ENCODE measurements at places on chromosomes 4 and X.

- no peaks in the 10 kb centered on the region for H3K36me3 ChIP-seq
- H3K27me3 ChIP-seq = no peaks in the 10 kb centered on the region
- H3K4me3 ChIP-seq = no peak overlapping the region
Observed at GRCh38 chr4:105107095-105107856, 39.4 kb upstream of the TET2 start.

GRCh38 chr4:88196013-88196365 lies 37.5 kb upstream of the ABCG2 start:
- no peaks in the 10 kb centered on the region for H3K36me3 ChIP-seq
- no peak overlapping the region for H3K27ac ChIP-seq
- H3K4me1 ChIP-seq = no peaks in the 10 kb centered on the region
- no peak for DNase-seq
- H3K27me3 ChIP-seq = no peaks in the 10 kb centered on the region

- no peak overlapping the region for H3K27ac ChIP-seq
- H3K4me3 ChIP-seq = no peak overlapping the region
- H3K4me1 ChIP-seq = no peaks in the 10 kb centered on the region
- H3K27me3 ChIP-seq = no peaks in the 10 kb centered on the region
- no peaks in the 10 kb centered on the region for H3K36me3 ChIP-seq
Observed at GRCh38 chr4:110309675-110310074, 111.3 kb upstream of the ELOVL6 start.

DNA sequence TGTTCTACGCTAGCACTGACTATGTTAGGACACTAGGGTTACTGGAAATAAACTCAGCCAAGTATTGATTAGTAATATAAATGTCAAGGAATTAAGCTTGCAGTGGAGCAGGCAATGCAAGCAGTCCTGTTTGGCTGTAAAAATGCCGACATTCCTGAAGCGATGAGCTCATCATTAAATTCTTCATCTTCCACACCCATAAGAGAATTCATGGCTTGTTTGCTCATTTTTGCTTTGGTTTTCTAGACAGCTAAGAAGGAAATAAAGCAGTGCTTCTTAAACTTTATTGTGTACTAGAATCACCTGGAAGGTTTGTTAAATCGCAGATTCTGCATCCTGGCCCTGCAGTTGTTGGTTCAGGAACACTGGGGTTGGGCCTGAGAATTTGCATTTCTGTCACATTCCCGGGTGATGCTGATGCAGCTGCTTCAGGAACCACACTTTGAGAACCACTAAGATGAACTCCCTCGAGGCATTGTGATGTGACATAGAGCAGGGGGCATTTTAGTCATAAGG lies 17.8 kb downstream of the ANXA3 start:
- H3K36me3 ChIP-seq = no peaks in the 10 kb centered on the region
- no peaks in the 10 kb centered on the region for H3K27me3 ChIP-seq
- H3K4me1 ChIP-seq = peaks cover 13% of the 10 kb centered on the region
- peak; percentile 69 for DNase-seq
- peak overlapping the region; percentile 33 for H3K27ac ChIP-seq

GRCh38 chrX:111490688-111491087 lies 20.8 kb upstream of the SERTM2 start:
- no peak overlapping the region for H3K4me3 ChIP-seq
- H3K4me1 ChIP-seq = no peaks in the 10 kb centered on the region
- no peaks in the 10 kb centered on the region for H3K36me3 ChIP-seq
- no peaks in the 10 kb centered on the region for H3K27me3 ChIP-seq

DNA sequence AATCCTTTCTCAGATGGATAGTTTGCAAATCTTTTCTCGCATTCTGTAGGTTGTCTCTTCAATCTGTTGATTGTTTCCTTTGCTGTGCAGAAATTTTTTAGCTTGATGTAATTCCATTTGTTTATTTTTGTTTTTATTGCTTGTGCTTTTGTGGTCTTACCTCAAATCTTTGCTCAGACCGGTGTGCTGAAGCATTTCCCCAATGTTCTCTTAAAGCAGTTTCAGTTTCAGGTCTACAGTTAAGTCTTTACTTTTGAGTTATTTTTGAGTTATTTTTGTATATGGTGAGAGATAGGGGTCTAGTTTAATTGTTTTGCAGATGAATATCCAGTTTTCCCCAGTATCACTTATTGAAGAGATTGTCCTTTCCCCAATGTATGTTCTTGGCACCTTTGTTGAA lies 18.2 kb upstream of the SLC25A14 start:
- no peak for DNase-seq
- no peaks in the 10 kb centered on the region for H3K4me1 ChIP-seq
- H3K36me3 ChIP-seq = no peaks in the 10 kb centered on the region
- H3K4me3 ChIP-seq = no peak overlapping the region
- H3K27me3 ChIP-seq = no peaks in the 10 kb centered on the region

DNA sequence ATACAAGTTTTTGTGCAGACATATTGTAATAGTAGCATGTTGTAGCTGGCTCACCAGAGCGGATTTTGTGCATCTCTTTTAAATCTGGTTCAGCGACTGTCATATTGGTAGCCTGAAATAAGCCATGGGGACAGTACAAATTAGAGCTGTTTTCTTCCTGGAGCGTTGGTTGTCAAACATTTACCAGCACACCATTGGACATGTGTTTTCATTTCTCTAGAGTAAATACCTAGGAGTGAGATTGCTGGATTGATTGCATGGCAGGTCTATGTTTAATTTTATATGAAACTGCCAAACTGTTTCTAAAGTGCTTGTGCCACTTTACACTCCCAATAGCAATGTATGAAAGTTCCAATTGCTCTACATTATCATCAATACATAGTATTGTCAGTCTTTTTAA lies 2.6 kb upstream of the ARAF start:
- H3K27ac ChIP-seq = no peak overlapping the region
- DNase-seq = no peak
- no peak overlapping the region for H3K4me3 ChIP-seq

- H3K4me1 ChIP-seq = no peaks in the 10 kb centered on the region
- H3K27me3 ChIP-seq = peaks cover 8% of the 10 kb centered on the region
- no peak overlapping the region for H3K4me3 ChIP-seq
- H3K27ac ChIP-seq = no peak overlapping the region
- H3K36me3 ChIP-seq = no peaks in the 10 kb centered on the region
- no peak for DNase-seq
Observed at GRCh38 chr4:41887277-41887676, 48.0 kb upstream of the TMEM33 start.

DNA sequence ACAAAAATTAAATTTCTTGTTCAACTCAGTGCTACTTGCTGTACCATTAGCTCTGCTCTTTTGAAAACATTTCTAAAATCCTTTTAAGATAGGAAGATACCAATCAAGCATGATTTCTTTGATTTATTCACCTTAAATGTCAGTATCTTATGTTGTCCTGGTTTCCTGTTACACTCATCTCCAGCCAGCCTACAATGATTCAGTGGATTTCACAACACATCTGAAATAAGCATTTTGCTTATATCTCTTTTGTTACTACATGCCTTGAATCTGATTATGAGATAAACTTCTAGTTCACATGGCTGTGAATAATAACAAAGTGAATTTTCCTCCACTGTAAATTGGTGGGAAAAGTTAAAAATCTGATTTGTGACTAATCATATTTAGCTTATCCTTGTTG lies 112.5 kb upstream of the BMP3 start:
- H3K36me3 ChIP-seq = no peaks in the 10 kb centered on the region
- no peaks in the 10 kb centered on the region for H3K4me1 ChIP-seq
- no peak overlapping the region for H3K4me3 ChIP-seq
- DNase-seq = peak; percentile 3
- H3K27ac ChIP-seq = no peak overlapping the region

DNA sequence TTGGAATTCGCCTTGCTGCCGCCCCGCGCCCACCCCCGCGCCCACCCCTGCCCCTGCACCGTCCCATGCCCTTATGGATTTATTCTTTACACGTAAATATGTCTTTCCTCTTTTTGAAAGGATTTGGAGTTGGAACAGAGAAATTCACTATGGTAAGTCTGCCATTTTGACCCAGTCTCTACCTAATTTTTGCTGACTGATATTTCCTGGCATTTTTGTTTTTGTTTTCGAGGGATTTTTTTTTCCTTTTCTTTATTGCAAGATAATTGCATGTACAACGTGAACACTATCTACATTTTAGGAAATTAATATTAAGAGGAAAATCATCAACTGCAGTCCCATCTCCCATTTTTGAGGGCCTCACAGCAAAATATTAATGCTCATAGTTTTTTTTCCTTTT lies 468 bp upstream of the SPIN2B start:
- H3K27me3 ChIP-seq = no peaks in the 10 kb centered on the region
- peak overlapping the region; percentile 79 for H3K4me3 ChIP-seq
- no peaks in the 10 kb centered on the region for H3K36me3 ChIP-seq

GRCh38 chr4:7854216-7854615 lies 85.4 kb downstream of the AFAP1 start:
- no peak for DNase-seq
- no peak overlapping the region for H3K27ac ChIP-seq
- H3K4me3 ChIP-seq = no peak overlapping the region
- no peaks in the 10 kb centered on the region for H3K27me3 ChIP-seq
- peaks cover 9% of the 10 kb centered on the region for H3K4me1 ChIP-seq
- H3K36me3 ChIP-seq = peaks cover 19% of the 10 kb centered on the region

- no peaks in the 10 kb centered on the region for H3K27me3 ChIP-seq
- H3K4me1 ChIP-seq = no peaks in the 10 kb centered on the region
- DNase-seq = no peak
Observed at GRCh38 chrX:136689436-136689835, 41.5 kb downstream of the CD40LG start.

GRCh38 chrX:47576021-47576898 lies 6.0 kb upstream of the TIMP1 start:
- no peaks in the 10 kb centered on the region for H3K27me3 ChIP-seq
- no peak for DNase-seq
- H3K36me3 ChIP-seq = no peaks in the 10 kb centered on the region
- H3K27ac ChIP-seq = no peak overlapping the region

DNA sequence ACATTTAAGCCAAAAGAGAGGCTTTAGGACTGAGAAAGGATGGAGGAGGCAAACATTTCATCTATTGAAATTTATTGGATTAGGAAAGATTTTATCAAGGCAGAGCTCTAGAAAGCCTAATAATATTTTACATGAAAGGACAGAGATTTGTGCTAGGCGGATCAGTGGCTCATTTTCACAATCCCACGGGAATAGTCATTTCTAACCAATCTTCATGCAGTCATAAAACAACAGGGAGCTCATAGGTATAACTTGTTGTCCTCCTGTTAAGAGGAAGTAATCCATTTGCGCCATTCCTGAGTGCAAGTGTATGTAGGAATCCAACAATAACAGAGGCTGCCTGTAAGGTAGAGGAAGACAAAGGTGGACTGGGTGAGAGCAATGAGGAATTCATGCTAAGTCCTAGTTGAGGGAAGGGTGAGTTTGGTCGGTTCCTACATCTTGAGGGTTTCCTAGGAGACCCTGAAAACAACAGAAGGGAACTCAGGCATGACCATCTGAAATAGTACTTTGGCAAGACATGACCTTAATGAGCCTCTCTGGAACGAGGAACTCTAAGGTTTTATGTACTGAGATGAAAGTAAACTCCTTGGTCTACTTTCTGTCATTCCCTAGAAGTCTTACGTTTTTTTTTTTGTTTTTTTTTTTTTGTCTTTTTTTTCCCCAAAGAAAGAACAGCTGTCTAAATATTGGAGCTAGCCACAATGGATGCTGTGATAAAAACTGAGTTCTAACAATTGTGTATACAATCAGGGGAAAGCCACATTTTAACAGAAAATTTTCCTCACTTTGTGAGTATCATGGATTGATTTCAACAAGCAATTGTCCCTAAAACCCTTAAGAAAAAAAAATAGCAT lies 89.7 kb downstream of the GEMIN8 start:
- no peaks in the 10 kb centered on the region for H3K36me3 ChIP-seq
- DNase-seq = no peak
- no peak overlapping the region for H3K4me3 ChIP-seq
- H3K4me1 ChIP-seq = peaks cover 2% of the 10 kb centered on the region
- H3K27me3 ChIP-seq = peaks cover 14% of the 10 kb centered on the region

GRCh38 chrX:19740744-19741143 lies 146.7 kb downstream of the SH3KBP1 start:
- no peak overlapping the region for H3K27ac ChIP-seq
- no peaks in the 10 kb centered on the region for H3K36me3 ChIP-seq
- no peak for DNase-seq
- no peak overlapping the region for H3K4me3 ChIP-seq

GRCh38 chrX:71622032-71622575 lies 3.8 kb upstream of the CXCR3 start:
- no peaks in the 10 kb centered on the region for H3K27me3 ChIP-seq
- no peak for DNase-seq
- H3K27ac ChIP-seq = no peak overlapping the region
- H3K4me1 ChIP-seq = peaks cover 3% of the 10 kb centered on the region

DNA sequence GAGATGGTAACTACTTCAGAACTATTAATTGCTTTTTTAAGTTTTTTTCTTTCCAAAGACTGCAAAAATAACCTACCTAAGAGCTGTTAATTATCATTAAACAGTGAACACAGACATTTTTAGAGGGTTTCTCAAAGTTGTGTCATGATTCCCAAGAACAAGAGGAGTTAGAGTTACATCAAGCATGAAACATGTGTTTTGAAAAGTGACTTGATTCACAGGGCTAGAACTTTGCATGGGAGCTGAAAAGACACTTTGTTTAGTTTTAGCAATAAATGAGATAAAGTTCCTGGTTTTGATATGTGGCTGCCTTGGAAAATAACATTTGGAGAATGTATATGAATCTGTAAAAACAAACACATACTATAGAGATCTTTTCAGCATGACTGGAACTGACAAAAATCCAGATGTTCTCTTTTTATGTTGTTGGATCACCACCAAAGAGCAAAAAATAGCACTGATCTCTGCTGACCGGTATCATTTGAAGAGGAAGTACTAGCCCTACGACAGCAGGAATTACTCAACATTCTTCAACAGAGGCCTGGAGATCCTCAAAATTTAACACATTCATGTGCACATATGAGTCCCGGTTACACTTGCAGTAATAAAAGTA lies 173.0 kb upstream of the PCDH18 start:
- peak overlapping the region; percentile 62 for H3K27ac ChIP-seq
- H3K4me3 ChIP-seq = no peak overlapping the region
- H3K4me1 ChIP-seq = peaks cover 6% of the 10 kb centered on the region

DNA sequence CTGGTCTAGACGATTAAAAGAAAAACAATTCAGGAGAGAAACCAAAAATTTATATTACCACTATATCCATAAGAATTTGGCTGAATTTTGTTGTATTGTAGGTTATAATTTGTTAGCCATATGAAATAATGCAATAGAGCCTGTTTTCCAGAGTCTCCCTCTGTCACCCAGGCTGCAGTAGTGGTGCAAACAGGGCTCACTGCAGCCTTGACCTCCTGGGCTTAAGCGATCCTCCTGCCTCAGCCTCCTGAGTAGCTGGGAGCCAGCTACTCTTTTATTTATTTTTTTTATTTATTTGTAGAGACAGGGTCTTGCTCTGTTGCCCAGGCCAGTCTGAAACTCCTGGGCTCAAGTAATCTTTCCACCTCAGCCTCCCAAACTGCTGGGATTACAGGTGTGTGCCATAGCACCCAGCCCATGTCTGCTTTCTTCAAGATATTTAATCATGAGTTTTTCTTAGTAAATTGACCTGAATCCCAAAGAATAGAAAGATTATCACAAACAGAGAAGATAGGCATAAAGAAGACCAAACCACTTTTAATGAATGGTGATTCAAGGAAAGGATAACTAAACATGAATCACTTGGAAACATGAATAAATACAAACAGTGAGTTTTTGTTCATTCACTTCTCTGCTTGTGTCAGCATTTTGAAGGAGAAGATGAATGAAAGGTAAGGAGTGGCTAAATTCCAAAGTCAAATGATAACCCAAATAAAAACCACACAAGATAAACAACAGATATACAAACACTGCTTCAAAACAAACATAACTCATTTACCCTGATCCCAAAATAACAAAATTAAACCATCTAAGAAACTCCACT lies 82.1 kb downstream of the PPP3CA start:
- no peak overlapping the region for H3K27ac ChIP-seq
- H3K36me3 ChIP-seq = no peaks in the 10 kb centered on the region
- H3K4me3 ChIP-seq = no peak overlapping the region
- DNase-seq = no peak
